ENCODE measurements at places on chromosomes 16 and 17. TPM values are rescaled to one million over a fixed set of nuclear protein-coding genes. Genes with fewer than 3 reads are reported as not detected.
A peak's percentile ranks its signal among the peaks of the same experiment; 100 is the strongest.

GRCh38 chr17:12830777-12831247 is 41.5 kb downstream of the ARHGAP44 start:
- no peak for DNase-seq

The HIC1 gene
- 0.89 TPM for total RNA-seq

- no peak for DNase-seq
Observed at GRCh38 chr16:10868596-10869469, 8.2 kb upstream of the CIITA start.

GRCh38 chr16:86772671-86773353 is 194.5 kb downstream of the FOXL1 start:
- peak; percentile 35 for DNase-seq

GRCh38 chr16:3879887-3880564 is 487 bp downstream of the CREBBP start:
- peak; percentile 79 for DNase-seq

GRCh38 chr16:83732536-83732935 is 75.2 kb upstream of the HSBP1 start:
- DNase-seq = no peak

DNA sequence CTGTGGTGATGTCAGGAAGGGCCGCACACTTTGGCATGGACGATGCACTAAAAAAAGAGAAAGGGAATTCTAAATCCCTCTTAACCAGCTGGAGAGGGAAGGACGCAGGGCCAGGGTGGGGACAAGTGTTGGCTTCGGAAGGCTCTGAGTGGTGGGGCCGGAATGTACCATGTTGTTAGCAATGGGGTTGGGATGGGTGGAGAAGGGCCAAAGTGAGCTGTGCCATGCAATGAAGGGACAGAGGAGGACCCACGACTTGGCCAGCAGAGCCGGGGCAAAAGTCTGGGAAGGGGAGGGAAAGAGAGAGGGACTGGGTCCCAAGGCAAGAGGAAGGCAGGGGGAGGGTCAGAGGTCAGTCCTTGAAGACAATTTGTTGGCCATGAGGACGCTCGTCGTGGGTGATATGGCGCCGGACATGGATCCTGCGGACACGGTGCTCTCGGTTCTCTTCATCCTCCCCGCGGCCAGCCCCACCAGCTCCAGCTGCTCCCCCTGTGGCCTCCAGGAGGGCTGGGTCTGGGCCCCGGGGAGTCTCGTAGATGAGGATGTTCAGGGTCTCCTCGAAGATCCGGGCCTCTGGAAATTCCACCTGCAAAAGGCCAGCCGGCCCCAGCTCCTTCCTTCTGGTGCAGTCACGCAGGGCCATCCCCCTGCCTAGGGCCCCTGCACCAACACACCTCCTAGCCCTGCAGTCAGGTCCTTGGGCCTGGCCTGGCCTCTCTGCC is 6.4 kb downstream of the ASPHD1 start:
- no peak for DNase-seq
